ENCODE measurements at places on chromosomes 4 and X.

DNA sequence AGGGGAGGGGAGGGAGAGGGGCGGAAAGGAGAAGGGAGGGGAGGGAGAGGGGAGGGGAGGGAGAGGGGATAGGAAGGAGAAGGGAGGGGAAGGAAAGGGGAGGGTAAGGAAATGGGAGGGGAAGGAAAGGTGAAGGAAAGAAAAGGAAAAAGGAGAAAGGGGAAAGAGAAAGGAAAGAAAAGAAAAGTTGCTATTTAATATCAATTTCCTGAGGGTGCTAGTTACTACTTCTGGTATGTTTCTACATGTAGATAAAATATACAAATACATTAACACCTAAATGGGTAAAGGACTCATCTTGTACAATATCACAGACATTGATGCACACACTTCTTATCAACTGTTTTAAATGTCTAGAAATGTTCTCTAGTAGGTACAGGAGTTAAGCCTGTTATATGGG lies 22.6 kb downstream of the ANXA5 start:
- DNase-seq = no peak

DNA sequence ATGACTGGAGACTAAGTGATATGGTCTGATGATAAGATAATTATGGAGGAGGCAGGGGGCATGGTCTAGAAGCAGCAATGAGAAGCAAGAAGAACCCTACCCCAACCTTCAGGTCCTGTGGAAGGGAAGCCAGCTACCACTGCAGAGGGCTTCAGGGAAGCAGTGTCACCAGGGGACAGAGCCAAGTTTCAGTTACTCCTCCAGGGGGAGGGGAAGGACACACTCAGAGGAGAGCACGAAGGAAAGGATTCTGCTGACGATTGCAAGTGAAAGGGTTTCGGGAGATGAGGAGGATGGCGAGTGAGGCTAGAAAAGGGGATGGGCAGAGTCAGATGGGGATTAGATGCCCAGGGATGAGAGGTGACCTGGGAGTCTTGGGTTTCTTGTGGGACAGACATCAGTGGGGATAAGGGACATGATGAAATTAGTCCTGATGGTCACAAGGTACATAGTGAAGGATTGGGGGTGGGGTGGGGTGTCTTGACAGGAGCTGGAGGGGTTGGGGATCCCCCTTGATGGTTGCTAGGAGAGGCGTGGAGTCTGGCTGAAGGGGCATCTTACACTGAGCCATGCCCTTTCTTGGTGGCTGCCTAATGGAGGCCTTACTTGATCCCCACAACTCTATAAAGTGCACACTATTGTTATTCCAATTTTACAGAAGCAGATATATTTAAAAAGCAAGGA lies 45.4 kb downstream of the TIGD4 start:
- no peak for DNase-seq

DNA sequence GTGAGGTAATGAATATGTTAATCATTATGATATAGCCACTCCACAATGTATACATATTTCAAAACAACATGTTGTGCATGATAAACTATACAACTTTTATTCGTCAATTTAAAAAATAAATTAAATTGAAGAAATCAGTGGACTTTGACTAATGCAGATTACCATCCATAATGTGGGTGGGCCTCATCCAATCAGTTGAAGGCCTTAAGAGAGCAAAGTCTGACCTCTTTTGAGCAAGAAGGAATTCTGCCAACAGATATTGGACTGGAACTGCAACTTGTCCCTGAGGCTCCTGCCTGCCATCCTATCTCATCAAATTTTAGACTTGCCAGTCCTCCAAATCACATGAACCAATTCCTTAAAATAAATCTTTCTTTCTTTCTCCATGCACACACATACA lies 57.4 kb upstream of the SLC16A2 start:
- no peak for DNase-seq

GRCh38 chr4:189823591-189823990 lies 117.1 kb upstream of the FRG1 start:
- no peak for DNase-seq

- DNase-seq = no peak
These were observed 140.2 kb downstream of the LDB2 start for GRCh38 chr4:16758255-16758654.

- DNase-seq = no peak
These were observed 288.3 kb downstream of the ARHGAP24 start for GRCh38 chr4:85763202-85763601.

DNA sequence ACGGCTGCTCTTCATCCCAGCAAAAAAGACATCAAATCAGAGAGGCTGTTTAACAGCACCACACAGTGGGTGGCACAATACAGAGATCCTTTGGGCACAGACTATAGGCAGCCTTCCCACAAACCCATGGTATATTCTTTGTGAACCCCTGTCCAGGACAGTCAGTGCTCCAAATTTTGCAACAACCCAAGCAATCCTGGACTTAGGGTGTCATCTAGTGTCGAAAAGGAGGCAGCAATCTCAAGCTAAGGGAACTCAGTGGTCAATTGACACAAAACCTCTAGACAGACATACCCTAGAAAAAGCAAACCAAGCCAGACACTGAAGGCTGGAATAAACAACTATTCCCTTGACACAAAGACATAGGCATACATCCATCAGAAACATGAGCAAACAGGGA lies 137.4 kb downstream of the BMP15 start:
- DNase-seq = no peak

GRCh38 chrX:42988700-42989099 lies 210.7 kb upstream of the PPP1R2C start:
- DNase-seq = no peak

DNA sequence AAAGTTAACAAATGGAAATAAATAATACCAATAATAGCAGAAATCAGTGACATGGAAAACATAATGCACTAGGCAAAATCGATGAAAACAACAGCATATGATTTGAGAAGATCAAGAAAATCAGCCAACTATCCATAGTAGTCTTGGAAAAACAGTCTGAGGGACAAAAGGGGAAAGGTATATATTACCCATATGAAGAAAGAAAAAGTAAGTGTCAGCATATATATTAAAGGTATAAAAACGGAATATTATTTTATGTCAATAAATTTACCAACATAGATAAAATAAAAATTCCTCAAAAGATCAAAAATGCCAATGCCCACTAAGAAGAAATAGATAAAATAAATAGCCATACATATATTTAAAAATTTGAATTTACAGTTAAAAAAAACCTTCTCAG lies 33.0 kb downstream of the ACTRT1 start:
- DNase-seq = no peak

GRCh38 chr4:29829067-29829466 lies 891.1 kb upstream of the PCDH7 start:
- no peak for DNase-seq

DNA sequence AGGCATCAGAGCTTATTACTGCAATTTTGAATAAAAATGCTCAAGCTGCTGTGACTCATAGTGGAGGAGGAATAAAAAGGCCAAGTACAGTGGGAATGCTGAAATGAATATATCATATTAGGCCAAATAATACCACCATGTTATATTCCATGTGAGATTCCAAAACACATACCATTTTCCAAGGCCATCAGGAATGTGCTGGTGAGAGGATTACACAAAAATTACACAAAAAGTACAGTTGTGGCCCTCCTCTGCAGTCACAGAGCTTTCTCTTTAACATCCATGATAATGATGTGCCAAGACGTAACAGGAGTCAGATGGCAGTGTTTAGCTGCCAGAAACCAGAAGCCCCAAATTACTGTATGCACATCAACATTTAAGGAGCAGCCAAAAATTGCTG lies 153.5 kb downstream of the PCDH18 start:
- DNase-seq = no peak

GRCh38 chrX:72621625-72622485 lies 49.2 kb upstream of the HDAC8 start:
- no peak for DNase-seq

GRCh38 chr4:149553959-149554520 lies 261.6 kb downstream of the IQCM start:
- no peak for DNase-seq

Measured in stimulated activated CD4-positive, alpha-beta T cell treated with anti-CD3 and anti-CD28 coated beads, Interleukin-1b, Interleukin-23, amount 100 ng/mL, for 1 hour (primary cell).